ENCODE measurements at places on chromosomes 4 and X. TPM values are rescaled to one million over a fixed set of nuclear protein-coding genes. Genes with fewer than 3 reads are reported as not detected.

The GUCY1B1 gene
- polyA plus RNA-seq = 2.2 TPM

The BEX1 gene
- 38.6 TPM for polyA plus RNA-seq

The APBB2 gene
- polyA plus RNA-seq = 52.9 TPM

The WDR17 gene
- 0.10 TPM for polyA plus RNA-seq

The GPR34 gene
- not detected for polyA plus RNA-seq

DNA sequence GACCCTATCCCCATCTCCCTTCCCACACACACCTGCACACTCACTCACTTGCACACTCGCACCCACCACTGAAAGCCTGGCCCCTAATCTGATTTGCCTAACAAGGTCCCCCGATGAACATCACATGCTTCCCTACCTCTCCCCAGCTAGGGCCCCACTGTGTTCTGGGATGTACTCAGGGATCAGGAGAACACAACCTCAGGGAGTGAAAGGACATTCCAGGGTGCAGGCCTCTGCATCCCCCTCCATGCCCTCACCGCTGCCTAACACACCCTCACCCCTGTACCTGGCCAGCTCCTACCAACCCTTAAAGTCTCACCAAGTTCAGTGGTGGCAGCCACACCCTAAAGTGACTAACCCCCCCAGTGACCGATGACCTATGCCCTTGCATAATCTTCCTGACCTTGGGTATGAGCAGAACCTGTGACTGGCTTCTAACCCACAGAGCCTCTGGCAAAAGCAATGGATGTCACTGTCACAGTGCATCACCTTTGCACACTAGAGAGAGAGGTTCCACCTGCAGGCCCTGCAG is 2.4 kb upstream of the AFAP1 start:
- DNase-seq = no peak

DNA sequence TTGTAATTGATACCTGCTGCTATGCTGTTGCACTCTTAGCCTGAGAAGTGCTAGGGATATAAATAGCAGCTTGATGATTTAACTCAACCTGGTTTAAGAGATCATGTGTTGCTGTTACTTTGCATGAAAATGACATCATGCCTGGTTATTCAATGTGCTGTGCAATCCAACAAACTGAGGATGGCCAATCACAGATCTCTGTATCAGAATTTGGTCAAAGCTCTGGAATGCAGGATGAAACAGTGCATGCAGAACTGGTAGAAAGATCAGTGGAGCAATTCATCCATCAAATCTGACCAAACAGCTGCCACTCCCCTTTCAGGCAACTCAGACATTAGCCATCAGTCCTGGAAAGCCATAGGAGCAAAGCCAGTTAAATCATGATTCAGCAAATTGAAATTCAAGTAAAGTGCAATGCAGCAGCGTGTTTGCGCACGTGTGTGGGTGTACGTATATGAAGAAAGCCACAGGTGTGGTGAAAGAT is 160.3 kb upstream of the RASGEF1B start:
- DNase-seq = peak; percentile 12

DNA sequence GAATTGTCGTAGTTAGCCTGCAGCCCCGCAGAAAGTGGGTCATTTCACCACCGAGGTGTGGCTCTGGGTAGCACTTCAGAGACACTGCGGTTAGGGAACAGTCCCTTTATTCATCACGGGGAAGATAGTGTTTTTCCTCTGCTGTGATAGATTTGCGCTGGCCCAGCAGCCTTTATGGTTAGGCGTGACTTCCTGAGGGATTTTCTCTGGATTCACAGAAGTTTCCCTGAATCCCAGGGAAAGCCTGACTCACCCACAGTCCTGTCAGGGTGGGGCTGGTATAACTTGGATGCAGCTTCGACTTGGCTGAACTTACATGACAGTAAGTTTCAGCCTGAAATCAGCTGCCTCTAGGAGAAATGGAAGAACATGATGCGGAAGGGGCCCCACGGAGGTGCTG is 196.3 kb upstream of the HHIP start:
- DNase-seq = no peak

DNA sequence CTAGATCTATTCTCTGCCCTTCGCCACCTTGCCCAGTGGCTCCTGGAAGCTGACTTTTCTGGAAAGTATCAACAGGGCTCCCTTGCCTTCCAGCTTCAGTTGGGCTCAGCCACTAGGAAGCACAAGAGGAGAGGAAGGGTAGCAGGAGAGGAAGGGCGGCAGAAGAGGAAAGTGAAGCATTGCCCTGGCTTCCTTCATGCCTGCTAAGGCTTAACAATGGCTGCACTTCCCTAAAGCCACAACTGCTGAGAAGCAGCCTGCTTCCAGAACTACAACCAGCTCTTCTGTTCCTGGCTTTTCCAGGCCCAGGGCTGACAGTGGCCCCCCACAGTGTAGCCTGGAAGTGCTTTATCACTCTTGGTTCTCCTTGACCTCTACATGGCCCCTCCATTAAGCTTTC is 29.1 kb upstream of the PGM2 start:
- no peak for DNase-seq

DNA sequence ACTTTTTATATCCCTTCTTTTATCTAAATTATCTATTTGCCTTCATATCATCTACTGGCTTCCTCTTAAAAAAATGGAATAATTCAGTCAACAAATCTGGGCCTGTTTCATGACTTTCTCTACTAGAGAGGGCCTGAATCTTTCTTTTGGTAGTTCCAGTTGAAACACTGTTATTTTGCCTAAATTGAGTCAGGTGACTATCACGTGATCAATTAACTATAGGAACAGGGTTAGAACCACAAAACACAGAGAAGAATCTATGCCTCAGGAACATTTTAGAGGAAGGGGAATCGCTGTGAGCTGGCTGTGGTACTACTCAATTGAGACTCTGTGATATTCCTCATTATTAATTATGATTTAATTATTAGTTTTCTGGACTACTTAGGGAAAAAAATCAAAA is 736.7 kb upstream of the PITX2 start:
- no peak for DNase-seq

DNA sequence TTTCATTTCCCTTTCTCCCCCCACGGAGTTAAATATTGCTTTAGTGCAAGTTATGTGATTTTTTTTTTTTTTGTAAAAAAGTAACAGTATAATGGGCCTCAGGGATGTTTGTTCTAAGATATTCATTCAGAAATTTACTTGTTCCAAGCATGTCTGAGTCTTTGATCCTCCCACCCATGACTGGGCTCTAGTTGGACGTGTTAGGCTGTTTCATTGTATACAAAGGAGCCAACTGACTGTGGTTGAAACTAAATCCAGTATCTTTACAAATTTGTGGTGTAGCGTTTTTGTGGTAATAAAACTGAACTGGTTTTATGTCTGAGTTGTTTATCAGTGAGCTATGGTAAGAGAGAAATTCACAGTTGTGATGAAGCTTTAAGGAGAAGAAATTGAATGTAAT is 74.1 kb downstream of the DOCK11 start:
- DNase-seq = no peak

DNA sequence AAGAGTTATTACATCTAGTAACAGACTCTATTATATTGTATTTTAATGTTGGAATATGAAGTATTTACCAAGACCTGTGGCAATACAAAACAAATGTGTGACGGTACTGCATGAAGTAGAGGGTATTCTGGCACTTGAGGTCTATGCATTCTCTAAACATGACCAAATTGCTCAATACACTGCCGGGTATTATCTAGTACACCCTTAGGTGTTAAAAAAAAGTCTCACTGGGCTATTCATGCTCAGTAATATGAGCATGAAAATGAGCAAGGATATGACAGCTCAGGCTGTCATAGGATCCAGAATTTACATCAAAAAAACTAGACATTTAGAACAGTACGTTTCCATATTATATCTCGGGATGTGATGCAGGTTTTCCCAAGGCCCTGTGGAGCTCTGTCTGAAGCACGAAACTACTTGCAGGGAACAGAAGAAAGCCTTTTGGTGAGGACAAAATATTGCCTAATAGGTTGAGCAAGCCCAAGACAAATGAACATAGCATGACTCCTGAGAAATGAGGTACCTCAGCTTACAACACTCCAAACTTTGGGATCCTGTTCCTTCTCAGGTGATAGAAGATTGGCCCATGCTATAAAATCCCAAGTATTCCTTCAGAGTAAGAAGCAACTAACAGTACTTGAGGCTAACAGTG is 74.1 kb upstream of the MAOA start:
- DNase-seq = no peak

DNA sequence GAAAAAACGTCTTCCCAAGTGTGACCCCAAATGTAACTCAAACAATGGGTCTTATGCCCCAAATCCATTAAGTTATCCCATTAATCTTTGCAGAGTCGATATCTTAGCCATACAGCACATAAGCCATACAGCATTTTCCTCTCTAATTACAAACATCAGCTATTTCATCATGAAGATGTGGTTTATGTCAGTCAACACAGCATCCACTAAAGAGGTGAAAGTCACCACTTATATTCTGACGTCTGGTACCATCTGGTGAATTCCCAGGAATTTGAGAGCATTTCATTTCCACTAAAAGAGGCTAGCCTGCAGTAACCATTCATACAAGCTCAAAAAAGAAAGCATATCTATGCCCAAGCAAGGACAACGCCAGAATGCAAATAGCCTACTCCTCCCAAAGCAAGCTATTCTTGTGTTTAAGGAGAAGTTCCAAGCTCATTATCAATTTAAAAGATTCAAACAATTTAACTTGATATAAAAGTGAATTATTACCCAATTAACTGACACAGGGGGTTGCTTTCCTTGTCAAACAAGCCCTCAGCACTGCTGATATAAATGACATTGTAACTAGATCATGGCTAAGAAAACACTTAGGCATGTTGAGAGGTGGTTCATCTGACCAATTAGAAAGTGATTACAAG is 203.3 kb downstream of the ANTXR2 start:
- no peak for DNase-seq

Measured in BJ (cell line).